ENCODE measurements at places on chromosomes 12 and 14. TPM values are rescaled to one million over a fixed set of nuclear protein-coding genes. Genes with fewer than 3 reads are reported as not detected.

Gene CIT
- 13.7 TPM for total RNA-seq

Gene CDH24
- total RNA-seq: 4.7 TPM

Gene KRT6A
- total RNA-seq: 6,405 TPM

Gene DMAC2L
- 7.9 TPM for total RNA-seq

Gene TOMM20L
- total RNA-seq: not detected

Measured in placental epithelial cell (primary cell).